Large intestine (tissue), 12 donors: ENCODE measurements at places on chromosomes 5 and 9.

DNA sequence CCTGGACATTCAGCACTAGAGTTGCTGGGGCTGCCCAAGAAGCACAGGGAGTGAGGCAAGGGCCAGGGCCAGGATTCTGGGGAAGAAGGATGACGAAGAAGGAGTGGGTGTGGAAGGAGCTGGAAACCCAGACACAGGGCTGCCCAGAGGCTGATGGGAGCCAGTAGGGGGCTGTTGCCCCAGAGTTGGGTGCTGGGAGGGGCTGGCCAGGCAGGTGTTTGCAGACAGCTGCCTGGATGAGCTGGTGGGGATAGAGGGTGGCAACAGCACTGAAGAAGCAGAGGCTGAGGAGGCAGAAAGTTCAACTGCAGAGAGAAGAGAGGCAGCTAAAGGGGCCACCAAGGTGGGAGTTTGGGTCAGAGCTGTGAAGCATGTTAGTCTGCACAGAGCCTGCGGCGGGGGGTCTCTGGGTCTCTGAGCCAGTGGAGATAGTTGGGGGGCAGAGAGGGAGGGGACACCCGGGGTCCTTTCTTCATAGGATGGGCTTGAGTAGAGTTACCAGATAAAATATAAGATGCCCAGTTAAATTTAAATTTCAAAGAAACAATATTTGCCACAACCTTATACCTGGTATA, 2.5 kb upstream of the AQP7 start:
- no peak for DNase-seq

DNA sequence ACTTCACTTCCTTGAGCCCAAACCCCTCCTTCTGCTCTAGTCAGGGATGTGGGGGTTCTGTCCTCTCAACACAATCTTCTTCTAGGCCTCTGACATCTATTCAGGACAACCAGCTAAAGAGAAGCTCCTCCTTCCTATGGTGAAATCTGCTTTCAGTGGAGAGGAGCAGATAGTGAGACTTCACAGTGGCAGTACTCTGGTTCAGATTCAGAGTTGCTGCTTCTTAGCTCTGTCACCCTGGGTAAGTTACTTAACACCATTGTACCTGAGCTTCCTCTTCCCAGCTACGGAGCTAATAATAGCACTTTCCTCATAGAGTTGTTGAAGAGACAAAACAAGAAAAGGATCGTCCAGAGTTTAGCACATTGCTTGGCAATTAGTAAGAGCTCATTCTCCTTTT, 77.3 kb upstream of the LARP1 start:
- DNase-seq: peak; percentile 48

- DNase-seq: no peak
These were observed 3.9 kb downstream of the STC2 start for GRCh38 chr5:173324115-173325001.

DNA sequence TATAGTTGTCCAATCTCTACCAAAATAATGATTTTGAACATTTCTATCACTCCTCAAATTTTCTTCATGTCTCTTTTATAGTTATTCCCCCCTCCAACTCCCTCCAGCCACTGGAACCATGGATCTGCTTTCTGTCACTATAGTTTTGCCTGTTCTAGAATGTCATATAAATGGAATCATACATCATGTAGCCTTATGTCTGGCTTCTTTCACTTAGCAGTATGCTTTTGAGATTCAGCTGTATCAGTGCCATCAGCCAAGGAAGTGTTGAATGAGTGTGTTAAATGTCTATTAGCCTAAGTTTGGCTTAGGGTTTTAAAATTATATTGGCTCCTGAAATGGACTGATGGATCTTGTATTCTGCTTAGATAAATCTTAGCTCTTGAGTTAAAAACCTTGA, 36.0 kb downstream of the UBE2D2 start:
- no peak for DNase-seq

DNA sequence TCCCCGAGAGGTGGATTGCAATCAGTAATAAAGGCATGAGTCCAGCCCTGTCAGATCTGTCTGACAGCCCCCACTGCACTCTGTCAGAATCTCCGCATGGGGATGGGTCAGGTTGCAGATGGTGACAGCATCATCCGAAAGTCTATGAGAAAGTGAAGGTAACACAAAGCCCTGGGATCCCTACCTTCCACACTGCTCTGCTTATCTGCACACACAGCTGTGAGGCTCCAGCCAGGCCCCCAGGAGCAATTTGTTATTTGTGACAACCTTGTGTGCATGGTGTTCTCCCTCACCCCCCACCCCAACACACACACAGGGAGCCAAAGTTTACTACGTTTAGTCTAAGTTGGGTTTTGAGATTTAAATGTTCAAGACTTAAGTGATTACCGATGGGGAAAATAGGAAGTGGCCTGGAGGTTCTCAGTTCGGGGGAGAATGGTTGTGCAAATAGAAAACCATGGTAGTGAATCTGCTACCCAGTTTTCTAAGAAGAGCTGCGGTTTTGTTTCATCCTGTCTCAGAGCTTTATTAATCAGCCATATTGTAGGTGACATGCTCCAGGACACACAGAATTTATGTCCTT, 92.7 kb downstream of the SV2C start:
- DNase-seq: no peak

DNA sequence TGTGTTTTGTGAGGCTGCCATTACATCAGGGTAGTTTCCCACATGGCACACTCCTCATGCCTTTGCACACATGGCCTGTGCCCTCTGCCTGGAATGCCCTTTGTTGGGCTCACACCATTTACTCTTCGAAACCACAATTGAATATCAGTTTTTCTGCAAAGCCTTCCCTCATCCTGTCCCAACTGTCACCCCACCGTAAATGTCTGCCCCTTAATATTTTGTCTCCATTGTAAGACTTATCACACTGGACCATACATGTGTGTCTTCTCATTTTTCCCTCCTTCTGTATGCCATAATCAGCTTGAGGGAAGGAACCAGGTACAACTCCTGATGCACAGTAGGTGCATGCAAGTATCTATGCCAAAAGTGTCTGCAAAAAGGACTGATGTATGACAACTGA, 62.7 kb upstream of the TMEM252 start:
- DNase-seq: no peak

DNA sequence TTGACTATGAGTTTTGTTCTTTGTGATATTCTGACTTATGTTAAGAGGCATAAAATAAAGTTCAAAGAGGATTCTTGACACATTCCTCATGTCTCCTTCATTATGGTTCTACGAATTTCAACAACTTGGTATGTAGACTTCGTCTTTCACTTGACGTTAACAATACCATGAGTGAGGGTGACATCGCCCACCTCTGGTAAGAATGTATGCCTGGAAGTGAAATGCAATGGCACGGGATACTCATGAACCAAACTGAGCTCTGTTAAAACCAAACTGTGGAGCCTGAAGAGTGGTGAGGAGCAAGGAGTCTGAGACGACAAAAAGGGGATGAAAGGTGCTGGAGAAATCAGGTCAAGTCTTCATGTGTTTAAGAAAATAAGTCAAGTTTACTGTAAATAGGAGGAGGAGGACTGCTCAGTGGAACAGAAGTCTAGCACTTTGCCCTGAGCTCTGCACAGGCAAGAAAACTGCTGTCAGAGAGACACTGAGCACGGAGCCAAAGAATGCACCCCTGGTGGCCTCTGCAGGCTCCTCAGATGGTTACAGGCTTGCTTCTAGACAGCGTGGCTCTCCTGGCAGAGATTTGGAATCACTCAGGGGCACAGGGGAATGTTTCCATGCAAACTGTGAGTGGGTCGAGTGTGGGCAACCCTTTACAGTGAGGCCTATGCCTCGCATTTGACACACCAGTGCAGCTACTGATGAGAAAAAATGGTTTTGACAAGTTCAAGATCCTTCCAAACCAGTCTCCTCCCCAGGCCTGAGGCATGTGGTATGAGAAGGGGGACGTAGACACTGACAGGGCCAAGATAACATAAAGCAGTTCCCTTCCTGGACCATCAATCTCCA, 470.1 kb downstream of the IRX1 start:
- no peak for DNase-seq

- DNase-seq: no peak
These were observed 70.3 kb upstream of the LHFPL2 start for GRCh38 chr5:78718824-78719223.

DNA sequence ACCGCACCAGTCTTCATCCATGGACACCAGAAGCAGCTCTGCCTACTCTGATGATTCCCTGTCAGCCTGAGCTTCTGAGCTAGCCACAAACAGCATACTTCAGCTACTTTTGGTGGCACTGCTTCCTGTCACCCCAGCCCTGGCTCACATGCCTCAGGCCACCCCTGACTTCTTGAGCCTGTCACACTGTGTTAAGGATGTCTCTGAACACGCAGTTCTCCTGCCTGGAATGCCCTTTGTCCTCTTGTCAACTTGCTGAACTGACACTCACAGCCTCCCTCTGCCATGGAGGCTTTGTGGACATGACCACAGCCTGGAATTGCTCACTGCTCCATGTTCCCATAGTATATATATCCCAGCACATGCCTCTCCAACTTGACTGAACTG, 7.2 kb downstream of the MACROH2A1 start:
- no peak for DNase-seq

GRCh38 chr9:122841501-122841900, 13.1 kb upstream of the PDCL start:
- DNase-seq: no peak

DNA sequence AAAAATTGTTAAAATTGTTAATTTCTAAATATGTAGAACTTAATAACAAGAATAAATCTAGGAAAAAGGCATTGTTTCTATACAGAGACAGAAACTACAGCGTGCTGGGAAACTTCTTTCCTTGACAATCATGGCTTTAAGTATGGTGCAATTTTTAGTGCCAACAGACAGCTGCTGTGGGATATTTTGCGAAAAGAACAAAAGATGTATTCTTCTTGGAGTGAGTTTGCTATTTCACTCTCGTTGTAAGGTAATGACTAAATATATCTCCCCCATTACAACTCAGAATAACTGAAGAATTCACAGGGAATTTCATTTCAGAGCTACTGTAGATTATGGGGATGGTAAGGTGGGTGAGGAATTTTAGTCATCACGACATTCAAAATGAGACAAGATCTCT, 2055.0 kb upstream of the ACO1 start:
- no peak for DNase-seq
